Effector memory CD4-positive, alpha-beta T cell (primary cell): ENCODE measurements at places on chromosomes 2 and 18.

DNA sequence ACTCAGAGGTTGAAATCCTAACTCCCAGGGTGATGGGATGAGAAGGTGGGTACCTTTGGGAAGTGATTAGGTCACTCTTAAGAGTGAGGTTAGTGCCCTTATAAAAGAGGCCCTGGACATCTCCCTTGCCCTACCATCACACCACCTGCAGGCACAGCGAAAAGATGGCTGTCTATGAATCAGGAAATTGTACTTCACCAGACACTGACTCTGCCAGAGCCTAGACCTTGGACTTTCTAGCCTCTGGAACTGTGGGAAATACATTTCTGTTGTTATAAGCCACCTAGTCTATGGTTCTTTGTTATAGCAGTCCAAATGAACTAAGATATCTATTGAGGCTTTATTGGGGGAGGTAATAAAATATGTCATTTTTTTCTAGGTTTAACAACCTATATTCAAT is 203.6 kb downstream of the SLC8A1 start:
- no peak for DNase-seq

DNA sequence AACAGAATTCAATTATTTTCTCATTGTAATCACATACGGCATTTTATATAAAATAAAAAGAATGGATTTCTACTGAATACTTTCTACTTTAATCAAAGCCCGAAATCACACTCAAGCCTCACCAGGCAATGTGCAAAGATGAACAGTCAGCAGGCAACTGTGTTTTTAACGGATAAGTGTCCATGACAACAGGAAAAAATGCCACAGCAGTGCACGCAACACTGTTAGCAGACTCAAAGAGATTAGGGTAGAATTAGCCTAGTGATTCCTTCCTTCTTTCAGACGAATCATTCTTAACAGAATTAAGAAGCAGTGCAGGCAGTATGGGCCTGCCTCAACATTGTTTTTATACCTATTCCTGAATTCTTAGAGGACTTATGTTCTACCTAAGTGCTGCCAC is 135.6 kb downstream of the CDH2 start:
- no peak for DNase-seq

- DNase-seq: no peak
Measured at GRCh38 chr18:78825168-78825567, 154.4 kb upstream of the SALL3 start.

- DNase-seq: no peak
Measured at GRCh38 chr2:44722026-44722625, 219.4 kb upstream of the SIX3 start.

DNA sequence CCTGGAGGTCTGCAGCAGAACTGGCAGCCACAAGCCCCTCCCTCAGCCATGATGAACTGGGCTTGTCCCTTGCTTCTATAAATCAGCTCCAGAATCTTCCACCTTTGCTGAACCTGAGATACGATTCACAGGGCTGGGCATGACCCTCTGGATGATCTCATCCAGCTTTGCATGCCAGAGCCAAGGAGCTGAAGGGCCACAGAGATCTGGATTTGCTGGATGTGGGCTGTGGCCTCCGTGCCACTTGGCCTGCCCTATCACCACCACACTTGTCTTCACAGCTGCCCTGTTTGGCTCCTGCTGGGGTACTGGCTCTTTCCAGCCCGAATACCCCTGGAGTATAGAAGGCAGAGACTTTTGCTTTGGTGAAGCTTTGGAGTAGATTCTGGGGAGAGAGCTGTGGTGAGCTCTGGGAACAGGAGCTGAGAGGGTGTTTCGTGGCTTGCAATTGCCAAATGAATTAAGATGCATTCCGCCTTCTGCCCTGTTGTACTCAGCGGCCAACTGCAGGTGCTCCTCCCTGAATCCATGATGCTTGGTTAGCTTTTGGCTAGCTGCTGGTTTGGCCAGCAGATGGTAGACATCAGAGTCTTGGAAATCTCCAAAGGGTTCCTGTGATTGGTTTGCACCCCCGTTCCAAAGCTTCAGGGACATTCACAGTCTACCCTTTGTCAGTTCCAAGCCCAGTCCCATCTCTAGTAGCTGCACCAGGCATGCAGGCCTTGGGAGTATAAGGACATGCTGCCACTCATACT is 30.9 kb upstream of the GIGYF2 start:
- DNase-seq: no peak

DNA sequence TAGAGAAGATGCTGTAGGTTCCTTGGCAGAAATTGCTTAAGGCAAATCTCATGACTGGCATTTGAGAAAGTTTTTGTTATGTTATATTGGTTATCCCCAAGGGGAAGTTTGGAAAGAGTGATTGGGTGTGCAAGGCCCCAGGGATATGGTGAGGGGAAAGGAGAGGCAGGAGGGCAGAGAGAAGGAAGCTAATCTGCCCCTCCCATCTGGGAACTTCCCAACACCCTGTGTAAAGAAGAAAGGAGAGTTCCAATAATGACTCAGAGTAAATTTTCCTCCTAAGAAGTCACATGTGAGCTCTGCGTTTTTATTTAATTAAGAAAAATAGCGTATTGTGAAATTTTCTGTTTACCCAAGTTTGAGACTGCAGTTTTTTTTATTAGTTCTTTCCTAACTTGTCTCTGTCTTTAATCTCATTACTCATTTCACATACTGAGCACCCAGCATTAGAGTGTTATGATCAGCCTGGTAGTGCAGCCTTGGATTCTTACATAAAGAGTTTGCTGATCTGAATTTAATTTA is 3.1 kb upstream of the KYNU start:
- no peak for DNase-seq

DNA sequence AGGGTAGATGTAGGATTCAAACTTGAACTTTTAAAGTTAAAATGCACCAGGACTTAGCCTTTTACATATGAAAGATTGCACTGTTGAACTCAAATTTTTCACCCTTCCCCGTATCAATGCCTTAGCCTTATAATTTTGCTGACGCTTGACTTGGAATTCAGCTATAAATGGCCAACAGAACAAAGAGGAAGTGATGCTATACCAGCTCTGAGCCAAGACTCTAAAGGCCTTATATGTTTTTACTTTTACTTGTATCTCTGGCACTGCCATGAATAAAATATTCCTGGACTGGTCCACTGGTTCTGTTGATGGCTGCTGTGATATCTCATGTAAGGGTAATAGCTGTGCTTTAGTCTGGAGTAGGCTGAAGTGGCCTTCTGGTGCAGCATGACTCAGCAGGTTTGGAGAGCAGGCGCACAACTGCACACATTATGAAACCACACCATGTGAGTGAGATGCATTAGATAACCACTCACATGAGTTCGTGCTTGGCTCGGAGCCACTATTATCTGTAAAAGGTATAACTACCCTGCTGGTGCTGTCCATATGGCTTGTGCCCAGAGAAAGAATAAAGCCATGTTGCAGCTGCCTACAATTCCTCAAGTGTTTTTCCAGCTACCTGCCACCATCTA is 8.4 kb upstream of the IER3IP1 start:
- DNase-seq: no peak

DNA sequence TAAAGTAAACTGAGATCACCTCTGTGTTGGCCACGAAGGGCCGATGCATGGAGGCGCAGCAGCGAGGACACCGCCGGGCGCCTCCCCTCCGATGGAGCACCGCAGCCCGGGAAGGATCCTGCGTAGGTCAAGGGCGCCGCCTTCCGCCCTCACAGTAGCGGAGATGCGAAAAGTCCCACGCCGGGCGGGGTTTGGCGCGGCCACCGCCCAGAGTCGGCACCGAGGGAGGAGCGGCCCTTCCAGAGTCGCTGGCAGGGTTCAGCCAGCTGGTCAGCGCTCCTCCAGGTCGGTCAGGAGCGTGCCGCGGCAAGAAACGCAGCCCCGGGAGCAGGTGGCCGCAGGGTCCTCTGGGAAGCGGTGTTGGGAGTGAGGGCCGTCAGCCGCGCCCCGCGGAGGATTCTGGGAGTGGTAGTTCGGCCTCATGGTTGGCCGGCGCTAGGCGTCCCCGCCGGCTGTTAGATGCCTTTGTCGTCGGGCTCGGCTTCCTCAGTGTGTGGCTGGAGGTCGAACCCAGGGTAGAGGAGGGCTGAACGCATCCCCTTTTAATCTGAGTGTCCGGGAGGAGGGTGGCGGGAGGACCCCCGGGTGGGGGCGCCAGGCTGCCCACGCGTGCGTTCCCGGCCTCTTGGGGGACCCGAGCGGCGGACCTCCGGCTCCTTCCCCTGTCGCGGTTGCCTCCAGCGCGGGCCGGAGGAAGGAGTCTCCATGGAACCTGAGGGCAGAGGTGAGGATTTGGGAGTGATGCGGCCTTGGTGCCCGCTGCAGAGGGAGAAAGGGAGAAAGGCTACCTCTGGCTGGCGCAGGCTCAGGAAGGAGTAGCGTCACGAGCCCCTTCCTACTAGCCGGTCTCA is at the start of gene ZNF892:
Gene ZNF892 (plus strand): TSS at position 411 of the 851 bp plus-strand sequence. CDS start 295 bp downstream, at position 706.
- peak; percentile 55 for DNase-seq

GRCh38 chr18:76757335-76757734 is 65.0 kb upstream of the ZNF236 start:
- no peak for DNase-seq

- no peak for DNase-seq
Measured at GRCh38 chr2:201938156-201938775, 95.4 kb upstream of the FZD7 start.

DNA sequence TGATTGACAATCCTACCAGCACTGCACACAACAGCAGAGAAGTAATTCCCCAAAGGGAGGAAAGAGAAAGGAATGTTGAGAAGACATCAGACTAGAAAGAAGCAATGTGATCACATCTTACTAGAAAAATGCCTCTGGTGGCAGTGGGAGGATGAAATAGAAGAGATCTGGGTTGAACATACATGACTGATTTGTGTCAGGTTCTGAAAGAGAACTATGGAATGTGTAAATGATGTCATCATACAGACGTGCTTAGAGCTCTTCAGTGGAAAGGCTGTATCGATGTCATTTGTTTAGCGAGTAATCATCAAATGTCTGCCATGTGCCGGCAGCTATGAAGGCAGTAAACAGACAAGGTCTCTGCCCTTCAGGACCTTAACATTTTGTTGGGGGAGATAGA is 24.9 kb downstream of the GORASP2 start:
- DNase-seq: no peak

DNA sequence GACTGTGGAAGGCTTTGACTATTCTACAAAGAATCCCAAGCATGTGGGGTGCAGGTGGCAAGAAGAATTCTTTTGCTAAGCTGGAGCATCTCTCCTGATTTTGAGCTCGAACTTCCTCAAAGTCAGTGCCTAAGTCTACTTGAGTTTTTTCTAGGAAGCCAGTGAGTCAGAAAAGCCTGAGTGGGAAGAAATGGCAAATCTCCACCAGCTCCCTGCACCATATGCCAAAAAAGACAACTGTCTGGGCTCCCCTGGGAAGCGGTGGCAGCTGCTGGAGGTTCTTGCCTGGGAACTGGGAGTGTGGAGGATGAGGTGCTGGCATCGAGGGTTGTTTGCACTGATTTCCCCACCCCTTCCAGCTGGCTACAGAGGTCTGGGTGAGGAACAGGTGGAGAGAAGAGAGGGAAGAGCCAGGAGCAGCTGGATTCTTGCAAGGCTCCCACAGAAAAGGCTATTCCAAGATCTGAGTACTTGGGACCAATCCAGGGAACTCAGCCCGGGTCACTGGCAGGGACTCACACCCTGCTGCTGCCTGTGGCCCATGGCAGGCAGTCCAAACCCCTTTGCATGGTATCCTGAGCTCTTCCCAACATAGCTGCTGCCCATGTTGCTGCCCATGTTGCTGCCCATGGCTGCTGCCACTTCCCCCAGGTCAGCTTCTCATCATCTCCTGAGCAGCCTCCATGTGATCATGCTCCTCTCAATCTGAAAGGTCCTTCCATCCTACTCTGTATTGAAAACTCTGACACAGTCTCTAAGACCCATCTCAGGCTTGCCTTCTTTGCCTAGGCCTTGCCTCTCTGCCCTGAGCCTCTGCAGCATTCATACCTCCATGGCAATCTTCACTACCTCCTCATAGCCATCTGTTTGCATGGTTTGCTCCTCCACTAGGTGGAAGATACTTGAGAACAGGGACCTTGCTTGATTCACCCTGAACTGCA is 128.3 kb upstream of the SPATS2L start:
- no peak for DNase-seq

DNA sequence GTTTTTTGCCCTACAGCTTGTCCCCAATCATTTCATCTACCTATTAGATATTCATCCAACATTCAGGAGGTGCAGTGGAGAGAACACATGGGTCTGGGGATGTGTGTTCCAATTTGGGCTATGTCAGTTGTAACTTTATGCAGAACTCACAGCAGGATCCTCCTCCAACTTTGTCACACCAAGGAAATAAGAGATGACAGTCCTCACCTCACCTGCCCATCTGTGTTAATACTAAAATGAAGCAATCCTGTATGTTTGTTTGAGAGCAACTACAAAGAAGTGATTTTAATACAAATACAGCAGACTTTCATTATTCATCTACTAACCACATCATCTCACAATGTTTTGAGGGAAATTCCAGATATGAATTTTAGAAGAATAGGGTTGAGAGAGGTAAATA is 126.7 kb downstream of the ARHGAP15 start:
- no peak for DNase-seq

GRCh38 chr2:211723398-211723797 is 815.2 kb downstream of the ERBB4 start:
- no peak for DNase-seq

DNA sequence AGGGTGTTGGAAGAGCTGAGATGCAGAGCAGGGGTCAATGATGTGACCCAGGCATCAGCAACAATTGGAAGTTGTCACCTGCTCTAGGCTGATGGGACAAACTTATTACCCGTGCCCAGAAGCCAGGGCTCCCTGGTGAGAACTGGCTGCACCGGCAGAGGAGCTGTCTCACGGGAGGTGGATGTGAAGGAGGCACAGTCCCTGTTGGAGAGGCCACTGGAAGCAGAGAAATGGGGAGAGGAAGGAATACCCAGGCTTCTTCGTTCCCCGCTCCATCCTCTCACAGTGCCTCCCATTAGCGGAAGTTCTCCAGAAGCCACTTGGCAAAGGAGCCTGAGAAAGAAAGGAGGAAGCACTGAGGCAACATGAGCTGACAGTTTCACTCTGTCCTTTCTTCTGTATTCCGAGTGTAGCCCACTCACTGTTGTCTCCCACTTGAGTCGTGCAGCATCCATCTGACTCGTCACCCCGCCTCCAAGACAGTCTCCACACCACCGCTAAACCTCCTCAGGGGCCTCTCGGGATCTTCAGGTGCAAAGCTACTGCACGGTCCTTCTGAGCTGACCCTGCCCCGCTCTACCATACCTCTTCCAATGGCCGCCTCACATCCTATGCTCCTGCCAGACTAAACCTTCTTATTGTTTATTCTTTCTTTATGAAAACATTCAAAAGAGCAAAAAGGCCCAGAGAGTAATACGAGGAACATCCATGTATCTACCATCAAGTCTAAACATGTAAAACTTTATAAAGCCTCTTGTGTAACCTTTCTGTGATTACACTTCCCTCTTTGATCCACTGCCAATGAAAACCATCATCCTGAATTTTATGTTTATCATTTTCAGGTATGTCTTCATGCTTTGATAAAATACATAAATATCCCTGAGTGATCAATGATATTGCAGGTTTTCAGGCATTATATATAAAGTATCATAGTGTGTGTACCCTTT is 19.1 kb upstream of the AFTPH start:
- no peak for DNase-seq

DNA sequence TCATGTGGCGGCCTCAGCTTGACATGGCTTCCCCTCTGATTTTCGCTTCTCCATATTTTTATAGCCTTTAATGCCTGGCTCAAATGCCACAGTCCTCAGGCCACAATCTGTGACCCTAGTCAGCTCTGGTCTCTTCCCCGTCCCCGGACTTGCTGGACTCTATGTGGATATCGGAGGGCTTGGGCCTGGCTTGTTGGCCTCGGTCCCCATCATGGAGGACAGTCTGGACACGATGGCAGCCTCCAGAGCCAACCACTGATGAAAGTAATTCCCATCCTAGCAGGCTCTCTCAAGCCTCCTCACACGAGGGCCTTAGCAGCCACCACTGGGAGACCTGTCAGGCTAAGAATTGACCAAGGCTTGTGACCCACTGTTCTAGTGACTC is 61.6 kb downstream of the LPIN1 start:
- DNase-seq: no peak
